ENCODE measurements at places on chromosomes 4 and X. TPM values are rescaled to one million over a fixed set of nuclear protein-coding genes. Genes with fewer than 3 reads are reported as not detected.

- no peak for DNase-seq
Measured at GRCh38 chrX:10971176-10971575, 140.0 kb upstream of the HCCS start.

DNA sequence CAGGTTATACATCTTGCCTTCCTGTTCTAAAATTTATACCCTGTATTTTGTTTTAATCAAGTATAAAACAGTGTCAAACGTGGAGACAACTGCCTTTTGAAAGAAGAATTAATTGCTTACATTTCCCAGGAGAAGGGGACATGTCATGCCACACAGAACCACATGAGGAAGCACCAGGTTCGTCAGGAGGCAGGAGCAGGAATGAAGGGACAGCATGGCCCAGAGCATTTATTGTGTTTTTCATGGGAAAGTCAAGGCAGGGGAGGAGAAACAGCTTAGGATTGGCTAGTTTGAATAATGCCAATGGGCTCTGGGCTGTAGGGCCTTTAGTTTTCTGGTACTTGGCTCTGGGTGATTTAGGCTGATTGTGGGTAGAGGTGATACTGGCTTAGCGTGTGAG is 203.7 kb downstream of the CFAP299 start:
- no peak for DNase-seq

DNA sequence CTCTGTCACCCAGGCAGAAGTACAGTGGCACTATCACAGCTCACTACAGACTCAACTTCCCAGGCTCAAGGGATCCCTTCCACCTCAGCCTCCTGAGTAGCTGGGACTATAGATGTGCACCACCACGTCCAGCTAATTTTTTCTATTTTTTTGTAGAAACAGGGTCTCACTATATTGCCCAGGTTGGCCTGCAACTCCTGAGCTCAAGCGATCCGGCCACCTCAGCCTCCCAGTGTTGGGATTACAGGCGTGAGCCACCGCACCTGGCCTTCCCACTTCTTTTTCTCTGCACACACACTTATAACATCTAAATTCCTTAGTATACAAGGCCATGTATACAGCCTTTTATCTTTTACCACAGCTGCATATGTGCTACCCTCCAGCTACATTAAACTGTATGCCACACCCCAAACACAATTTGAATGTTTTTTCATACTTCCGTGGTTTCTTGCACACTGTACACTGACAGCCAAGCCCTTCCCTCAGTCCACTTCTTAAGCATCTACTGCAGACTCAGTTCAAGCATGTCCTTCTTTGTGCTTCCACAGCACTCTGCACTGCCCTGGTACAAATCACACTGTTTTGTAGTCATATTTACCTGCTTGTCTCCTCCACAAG is 6.5 kb downstream of the SLC7A3 start:
- DNase-seq = no peak

- DNase-seq = no peak
Measured at GRCh38 chrX:111151764-111152163, 55.8 kb downstream of the PAK3 start.

DNA sequence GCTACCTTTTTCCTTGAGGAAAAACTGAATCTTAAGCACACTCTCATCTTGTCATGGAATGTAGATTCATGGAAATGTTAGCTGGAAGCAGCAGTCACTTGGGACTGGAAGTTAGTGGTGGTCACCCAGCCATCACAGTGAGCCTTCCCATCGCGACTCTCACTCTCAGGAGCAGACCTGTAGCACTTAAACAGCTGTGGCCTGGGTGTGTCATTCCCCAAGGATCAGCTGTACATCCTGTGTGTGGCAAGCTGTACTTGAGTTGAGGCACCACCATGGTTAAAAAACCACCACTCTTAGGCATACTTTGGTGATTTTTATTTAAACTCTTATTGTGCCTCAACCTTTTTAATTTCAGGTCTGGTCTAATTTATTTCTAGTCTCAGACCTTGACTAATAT is 46.7 kb downstream of the JADE1 start:
- no peak for DNase-seq

- DNase-seq = no peak
Measured at GRCh38 chrX:115047181-115047580, 29.8 kb upstream of the IL13RA2 start.

GRCh38 chrX:37686369-37686995 is 891 bp downstream of the XK start:
- no peak for DNase-seq

GRCh38 chr4:169293343-169294176 is 22.8 kb upstream of the SH3RF1 start:
- no peak for DNase-seq

DNA sequence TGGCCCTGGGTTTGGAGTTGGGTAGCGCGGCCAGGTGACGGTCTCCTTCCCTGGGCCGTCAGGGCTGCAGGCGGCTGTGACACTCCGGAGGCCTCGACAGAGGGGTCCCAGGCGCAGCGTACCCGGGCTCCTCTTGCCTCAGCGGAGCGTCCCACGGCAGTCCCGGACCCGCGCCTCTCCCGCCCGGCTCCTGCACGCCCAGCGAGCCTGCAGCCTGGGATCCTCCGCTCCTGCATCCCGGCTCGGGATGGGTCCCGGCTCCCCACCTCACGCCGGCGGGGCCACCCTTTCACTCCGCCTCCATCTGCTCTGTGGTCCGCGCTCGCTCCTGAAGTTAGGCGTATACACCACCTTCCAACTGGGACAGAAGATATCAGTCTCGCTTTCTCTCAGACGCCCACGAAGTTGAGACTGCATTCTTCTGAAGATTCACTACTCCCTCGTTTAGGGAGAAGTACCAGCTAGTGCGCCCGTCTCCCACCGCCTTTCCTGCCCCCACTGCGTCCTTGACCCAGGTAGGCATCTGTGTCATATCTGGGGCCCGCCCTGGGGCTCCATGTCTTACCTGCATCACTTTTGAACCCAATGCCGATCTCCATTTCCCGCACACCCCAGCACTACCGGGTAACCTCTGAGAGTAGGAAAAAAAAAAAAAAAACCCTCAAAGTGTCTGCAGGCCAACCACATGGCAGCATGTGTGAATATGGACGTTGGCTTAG is 32.3 kb upstream of the KDR start:
- DNase-seq = no peak

GRCh38 chr4:184949020-184949419 is 69.3 kb upstream of the HELT start:
- peak; percentile 12 for DNase-seq

Gene TMEM255A
- total RNA-seq = not detected

Gene SH3RF1
- 1.8 TPM for total RNA-seq

Gene KCTD8
- not detected for total RNA-seq

Gene SSX2
- total RNA-seq = not detected

Gene ABHD18
- total RNA-seq = 14.1 TPM

Gene XAGE1A
- not detected for total RNA-seq

Gene TMSB15C
- 0.23 TPM for total RNA-seq
